ENCODE measurements at places on chromosomes 2 and 18. TPM values are rescaled to one million over a fixed set of nuclear protein-coding genes. Genes with fewer than 3 reads are reported as not detected.

ANKRD30B gene
- total RNA-seq, result not detected

DNA sequence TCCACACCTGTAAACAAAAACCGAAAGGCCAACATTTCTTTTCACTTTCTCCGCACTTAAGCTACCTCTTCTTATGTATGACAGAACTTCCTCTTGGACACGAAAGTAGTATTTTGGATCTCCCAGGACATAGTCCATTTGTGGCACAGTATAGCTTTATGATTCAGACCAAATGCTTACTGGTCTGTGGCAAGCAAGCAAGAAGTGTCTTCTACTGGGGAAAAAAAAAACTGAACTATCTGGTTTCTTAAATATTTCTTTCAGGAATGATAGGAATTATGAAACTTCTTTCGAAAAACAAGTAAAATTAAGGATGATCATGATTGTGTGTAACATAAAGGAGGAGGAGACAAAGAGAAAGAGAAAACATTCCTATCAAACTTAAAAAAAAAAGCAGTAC lies 33.6 kb downstream of the SRBD1 start:
- H3K36me3 ChIP-seq, result peaks cover 13% of the 10 kb centered on the region
- no peak for DNase-seq
- no peaks in the 10 kb centered on the region for H3K27me3 ChIP-seq
- no peak overlapping the region for H3K27ac ChIP-seq

GRCh38 chr2:147845411-147845971 lies 662 bp downstream of the ACVR2A start:
- peak overlapping the region; percentile 71 for H3K27ac ChIP-seq
- DNase-seq, result peak; percentile 69
- peaks cover 14% of the 10 kb centered on the region for H3K27me3 ChIP-seq
- H3K36me3 ChIP-seq, result peaks cover 2% of the 10 kb centered on the region
- peak overlapping the region; percentile 82 for H3K4me3 ChIP-seq
- H3K4me1 ChIP-seq, result peaks cover 41% of the 10 kb centered on the region

GRCh38 chr2:39080152-39080551 lies 40.7 kb downstream of the SOS1 start:
- H3K4me3 ChIP-seq, result no peak overlapping the region
- H3K36me3 ChIP-seq, result no peaks in the 10 kb centered on the region
- H3K27ac ChIP-seq, result no peak overlapping the region
- no peak for DNase-seq
- H3K27me3 ChIP-seq, result no peaks in the 10 kb centered on the region
- peaks cover 21% of the 10 kb centered on the region for H3K4me1 ChIP-seq

ITSN2 gene
- 46.0 TPM for total RNA-seq

PCARE gene
- total RNA-seq, result not detected

GRCh38 chr18:72160510-72161445 lies 383.4 kb downstream of the CBLN2 start:
- H3K27ac ChIP-seq, result no peak overlapping the region
- no peak overlapping the region for H3K4me3 ChIP-seq
- DNase-seq, result no peak

DNA sequence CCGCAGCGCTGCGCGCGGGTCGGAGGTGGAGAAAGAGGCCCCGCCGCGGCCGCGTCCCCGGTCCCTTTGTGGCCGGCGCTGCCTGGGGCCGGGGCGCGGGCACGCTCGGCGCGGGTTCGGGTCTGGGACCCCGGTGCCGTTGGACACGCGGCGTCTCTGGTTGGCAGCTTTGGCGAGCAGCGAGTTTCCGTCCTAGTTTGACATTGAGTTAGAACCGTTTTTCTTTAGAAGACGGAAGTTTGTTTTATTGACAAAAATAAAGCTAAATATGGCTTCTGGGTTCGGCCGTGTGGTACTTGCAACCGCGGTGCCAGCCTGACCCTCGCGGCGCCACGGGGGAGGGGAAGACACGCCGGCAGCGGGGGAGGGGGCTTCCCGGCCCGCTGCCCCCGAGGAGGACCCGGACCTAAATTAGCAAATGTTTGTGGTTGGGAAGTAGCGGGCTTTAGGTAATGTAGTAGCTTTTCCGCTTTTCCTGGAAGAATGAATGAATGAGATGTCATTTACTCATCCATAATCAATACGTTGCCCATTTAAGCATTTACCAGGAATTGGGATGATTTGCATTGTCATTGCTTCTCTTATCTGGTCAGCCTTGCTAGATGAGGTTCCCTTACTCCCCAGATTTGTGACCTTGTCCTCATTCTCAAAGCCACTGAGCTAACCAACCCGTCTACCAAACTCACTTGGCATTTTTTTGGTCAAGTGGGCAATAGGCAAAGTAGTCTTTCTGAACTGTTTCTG lies 530 bp downstream of the GALNT1 start:
- H3K4me3 ChIP-seq, result peak overlapping the region; percentile 62
- H3K4me1 ChIP-seq, result peaks cover 29% of the 10 kb centered on the region
- peaks cover 17% of the 10 kb centered on the region for H3K27me3 ChIP-seq
- H3K36me3 ChIP-seq, result peaks cover 10% of the 10 kb centered on the region
- H3K27ac ChIP-seq, result peak overlapping the region; percentile 56

DNA sequence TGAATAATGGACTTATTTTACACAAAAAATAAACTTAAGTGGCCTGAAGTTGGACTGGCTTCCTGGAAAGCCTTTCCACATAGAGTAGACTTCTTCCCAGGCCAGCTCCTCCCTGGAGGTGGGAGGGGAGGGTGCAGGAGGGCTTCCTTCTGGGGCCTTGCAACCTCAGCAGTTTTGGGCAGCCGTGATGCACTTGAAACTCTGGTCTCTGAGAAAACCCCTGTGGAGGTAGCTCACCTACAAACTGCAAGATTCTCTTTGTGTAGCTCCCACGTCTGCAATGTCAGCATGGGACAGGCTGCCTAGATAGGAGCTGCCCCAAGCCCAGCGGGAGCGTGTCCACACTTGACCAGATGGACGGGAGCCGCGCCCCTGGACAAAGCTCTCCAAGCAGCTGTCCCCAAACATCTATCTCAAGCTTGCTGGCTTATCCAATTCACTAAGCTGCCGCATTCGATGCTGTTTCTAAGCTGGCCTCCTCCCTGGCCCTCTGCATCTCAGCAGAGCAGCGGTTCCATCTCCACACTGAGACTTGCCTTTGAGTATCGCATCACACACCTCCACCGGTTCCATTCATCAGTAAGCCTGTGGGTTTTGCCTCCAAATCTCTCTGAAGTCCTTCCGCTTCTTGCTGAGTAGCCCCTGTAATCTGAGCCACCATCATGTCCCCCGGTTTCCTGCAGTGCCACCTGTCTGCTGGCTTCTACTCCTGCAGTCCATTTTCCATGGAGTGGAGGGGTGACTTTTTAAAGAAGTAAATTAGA lies 1.6 kb upstream of the LPIN1 start:
- DNase-seq, result peak; percentile 59
- H3K4me3 ChIP-seq, result peak overlapping the region; percentile 40
- H3K27ac ChIP-seq, result peak overlapping the region; percentile 80

ICOS gene
- 133 TPM for total RNA-seq

GRCh38 chr2:159818940-159819339 lies 20.9 kb upstream of the CD302 start:
- H3K27me3 ChIP-seq, result no peaks in the 10 kb centered on the region
- H3K27ac ChIP-seq, result no peak overlapping the region
- peaks cover 69% of the 10 kb centered on the region for H3K36me3 ChIP-seq
- no peak overlapping the region for H3K4me3 ChIP-seq

- H3K27me3 ChIP-seq, result no peaks in the 10 kb centered on the region
- no peak overlapping the region for H3K4me3 ChIP-seq
- H3K27ac ChIP-seq, result no peak overlapping the region
- no peak for DNase-seq
- H3K4me1 ChIP-seq, result no peaks in the 10 kb centered on the region
- no peaks in the 10 kb centered on the region for H3K36me3 ChIP-seq
Measured at GRCh38 chr2:213189001-213189899, 37.8 kb upstream of the IKZF2 start.

AMER3 gene
- total RNA-seq, result not detected

All from activated CD4-positive, alpha-beta T cell treated with anti-CD3 and anti-CD28 coated beads for 36 hours (primary cell).